Peyer's patch (tissue), 4 donors: ENCODE measurements at places on chromosomes 3 and 15. TPM values are rescaled to one million over a fixed set of nuclear protein-coding genes. Genes with fewer than 3 reads are reported as not detected.

Gene P2RY13
- 0.67 TPM for total RNA-seq

Gene RARRES1
- 225 TPM for total RNA-seq

Gene NEK10
- 5.8 TPM for total RNA-seq

Gene CAV3
- not detected for total RNA-seq

Gene RAB8B
- total RNA-seq: 35.5 TPM
